ENCODE measurements at places on chromosomes 3 and 15. TPM values are rescaled to one million over a fixed set of nuclear protein-coding genes. Genes with fewer than 3 reads are reported as not detected.

The GRM2 gene
- under 0.01 TPM for total RNA-seq

The CCR2 gene
- not detected for total RNA-seq

The RTP1 gene
- total RNA-seq: not detected

The FANCD2OS gene
- total RNA-seq: not detected

The MOBP gene
- under 0.01 TPM for total RNA-seq

The CA12 gene
- 17.1 TPM for total RNA-seq

The ALS2CL gene
- 4.5 TPM for total RNA-seq

The PLA1A gene
- 29.9 TPM for total RNA-seq

The SLC12A1 gene
- 0.15 TPM for total RNA-seq

The CHRM5 gene
- not detected for total RNA-seq

The TRPM1 gene
- total RNA-seq: 240 TPM

The CCR3 gene
- not detected for total RNA-seq

The EFCC1 gene
- total RNA-seq: under 0.01 TPM

All from melanocyte of skin (primary cell).